ENCODE measurements at places on chromosomes 11 and 22.

DNA sequence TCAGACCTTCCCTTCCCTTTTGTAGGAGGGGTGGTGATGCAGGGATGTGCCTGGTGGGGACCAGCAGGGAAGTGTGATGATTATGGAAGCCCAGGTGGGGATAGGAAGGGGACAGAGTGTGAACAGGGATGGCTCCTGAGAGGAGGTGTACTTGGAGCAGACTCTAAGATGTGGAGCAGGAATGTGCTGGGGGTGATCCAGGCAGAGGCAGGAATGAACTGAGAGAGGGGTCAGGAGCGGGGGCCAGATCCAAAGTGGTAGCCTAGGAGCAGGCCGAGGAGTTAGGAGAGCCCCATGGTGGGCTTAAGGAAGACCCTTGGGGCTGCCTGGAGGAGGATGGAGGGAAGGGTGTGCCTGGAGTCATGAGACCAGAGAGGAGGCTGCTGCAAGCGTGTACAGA is 3.7 kb downstream of the NPTXR start:
- DNase-seq = no peak

- DNase-seq = no peak
These were observed 34.0 kb downstream of the AMPD3 start for GRCh38 chr11:10488934-10489691.

DNA sequence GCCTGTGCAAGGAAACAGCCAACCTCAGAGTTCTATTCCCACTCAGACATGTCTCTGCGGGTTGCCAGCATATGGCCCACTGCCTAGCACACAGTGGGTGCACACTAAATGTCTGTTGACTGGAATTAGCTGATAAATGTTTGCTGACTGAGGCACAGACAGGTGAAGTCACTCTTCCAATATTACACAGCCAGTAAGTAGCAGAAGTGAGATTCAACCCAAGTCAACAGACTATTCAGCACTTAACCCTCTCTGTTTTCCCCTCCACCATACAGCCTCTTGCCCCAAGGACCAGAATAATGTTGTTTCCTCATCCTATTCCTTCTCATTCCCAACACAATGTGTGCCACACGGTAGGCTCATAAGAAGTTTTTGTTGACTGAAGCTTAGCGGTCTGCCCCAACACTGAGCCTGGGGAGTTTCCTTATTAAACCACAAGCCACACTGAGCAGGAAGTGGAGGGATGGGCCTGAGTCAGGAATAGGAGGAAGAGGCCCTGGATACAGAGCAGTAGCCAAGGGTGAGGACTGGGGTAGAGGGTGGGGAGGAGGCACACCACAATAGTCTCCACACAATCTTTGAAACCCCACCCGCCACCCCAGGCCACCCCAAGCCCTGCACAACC is 15.7 kb upstream of the IL10RA start:
- no peak for DNase-seq

- DNase-seq = no peak
These were observed 103.4 kb downstream of the NAV2 start for GRCh38 chr11:19816040-19816439.

- DNase-seq = peak; percentile 49
These were observed 165.9 kb upstream of the NCAM1 start for GRCh38 chr11:112795142-112795815.

DNA sequence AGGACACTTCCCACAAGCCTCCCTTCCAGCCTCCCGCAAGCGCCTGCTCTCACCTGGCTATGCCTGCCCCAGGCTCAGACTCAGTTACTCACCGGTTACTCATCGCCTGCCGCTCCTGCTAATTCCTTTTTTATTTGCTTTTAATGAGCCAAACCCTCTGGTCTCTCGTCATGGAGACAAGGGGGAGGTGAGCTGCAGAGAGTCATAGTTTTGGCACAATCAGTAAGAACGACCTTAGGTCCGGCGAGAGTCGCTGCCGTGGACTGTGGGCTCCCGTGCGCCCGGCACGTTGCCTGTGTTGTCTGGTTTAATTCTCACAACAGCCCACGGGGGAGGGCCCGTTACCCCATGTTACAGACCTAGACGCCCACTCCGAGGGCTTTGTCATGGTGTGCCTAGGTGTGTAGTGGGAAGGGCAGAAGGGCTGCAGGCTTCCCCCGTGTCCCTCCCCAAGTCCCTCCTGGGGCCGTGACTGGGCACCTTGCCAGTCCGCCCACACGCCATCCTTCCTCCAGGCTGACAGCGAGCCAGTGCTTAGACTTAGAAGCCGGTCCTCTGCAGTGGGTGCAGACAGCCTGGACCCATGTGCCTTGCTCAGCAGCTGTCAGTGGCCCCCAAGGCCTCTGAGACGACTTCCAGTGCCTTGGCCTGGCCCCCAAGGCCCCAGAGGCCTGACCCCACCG is 42.2 kb downstream of the WNT7B start:
- no peak for DNase-seq

- DNase-seq = no peak
These were observed 30.9 kb downstream of the INSC start for GRCh38 chr11:15145615-15146014.

DNA sequence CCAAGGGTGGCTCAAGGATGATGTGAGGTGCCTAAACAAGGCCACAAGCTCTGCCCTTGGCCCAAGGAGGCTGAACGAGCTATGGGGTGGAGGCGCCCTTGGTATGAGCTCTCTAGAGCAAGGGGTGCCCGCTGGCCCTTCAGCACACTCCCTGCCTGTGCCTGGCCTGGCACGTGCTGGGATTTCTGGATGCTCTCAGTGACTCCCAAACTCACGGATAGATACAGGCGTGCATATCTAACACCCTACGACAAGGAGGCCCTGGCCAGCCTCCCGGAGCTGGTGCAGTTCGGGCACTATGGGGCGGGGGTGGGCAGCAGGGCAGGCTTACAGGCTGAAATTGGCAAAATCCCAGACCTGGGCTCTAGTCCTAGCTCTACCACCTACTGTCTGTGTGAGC is 30.6 kb downstream of the SCUBE1 start:
- no peak for DNase-seq

GRCh38 chr11:127071606-127072005 is 71.0 kb upstream of the KIRREL3 start:
- peak; percentile 84 for DNase-seq

Data from NCI-H1092 treated with DMSO at 0.1 percent for 48 hours (cell line).